ENCODE measurements at places on chromosomes 7 and 10.
A peak's percentile ranks its signal among the peaks of the same experiment; 100 is the strongest.

GRCh38 chr10:14659626-14660196, 115.0 kb downstream of the FAM107B start:
- DNase-seq: peak; percentile 74

DNA sequence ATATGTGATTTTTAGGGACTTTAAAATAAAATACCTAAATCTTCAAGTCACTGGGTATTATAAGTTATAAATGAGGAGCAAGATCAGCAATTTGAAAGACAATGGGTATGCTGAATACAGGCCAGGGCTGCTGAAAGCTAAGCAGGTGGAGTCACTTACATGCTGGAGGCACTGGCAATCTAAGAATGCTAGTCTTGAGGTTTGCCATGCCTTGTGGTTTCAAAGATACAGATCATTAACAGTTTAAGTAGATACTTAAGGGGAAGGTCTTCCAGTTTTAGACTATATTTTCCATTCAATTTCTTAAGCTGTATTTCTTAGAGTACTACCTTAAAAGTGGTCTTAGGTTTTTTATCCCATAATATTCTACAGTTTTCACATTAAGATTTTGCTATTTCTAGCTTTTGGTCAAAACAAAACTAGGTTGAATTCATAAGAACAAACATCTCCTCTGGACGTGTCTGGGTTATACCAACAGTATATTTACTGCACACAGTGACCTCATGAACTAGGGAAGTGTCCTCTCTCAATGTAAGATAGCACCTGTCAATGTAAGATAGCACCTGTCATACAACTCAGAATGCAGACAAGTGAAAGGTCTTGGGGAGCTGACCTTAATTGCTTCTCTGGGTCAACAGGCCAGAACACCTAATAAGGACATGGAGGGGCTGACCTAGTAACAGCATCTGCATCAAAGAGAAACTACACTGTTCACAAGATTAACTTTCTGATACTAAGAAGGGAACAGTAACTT, 2.0 kb downstream of the SRI start:
- peak; percentile 46 for DNase-seq

- no peak for DNase-seq
These were observed 168.6 kb downstream of the PRKCQ start for GRCh38 chr10:6411436-6411835.

DNA sequence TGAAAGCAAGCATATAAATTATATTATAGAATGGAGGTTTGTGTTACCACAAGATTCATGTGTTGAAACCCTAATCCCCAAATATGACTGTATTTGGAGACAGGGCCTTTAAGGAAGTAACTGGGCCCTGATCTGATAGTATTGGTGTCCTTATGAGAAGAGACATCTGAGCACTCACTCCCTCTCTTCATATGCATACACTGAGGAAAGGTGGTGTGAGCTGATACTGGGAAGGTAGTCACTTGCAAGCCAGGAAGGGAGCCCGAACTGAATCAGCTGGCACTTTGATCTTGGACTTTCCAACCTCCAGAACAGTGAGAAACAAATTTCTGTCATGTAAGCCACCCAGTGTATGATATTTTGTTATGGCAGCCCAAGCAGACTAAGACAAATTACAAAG, 66.9 kb upstream of the RHOBTB1 start:
- no peak for DNase-seq

GRCh38 chr10:125605167-125605566, 77.8 kb downstream of the TEX36 start:
- DNase-seq: no peak

GRCh38 chr7:131016230-131016629, 282.2 kb upstream of the KLF14 start:
- no peak for DNase-seq

DNA sequence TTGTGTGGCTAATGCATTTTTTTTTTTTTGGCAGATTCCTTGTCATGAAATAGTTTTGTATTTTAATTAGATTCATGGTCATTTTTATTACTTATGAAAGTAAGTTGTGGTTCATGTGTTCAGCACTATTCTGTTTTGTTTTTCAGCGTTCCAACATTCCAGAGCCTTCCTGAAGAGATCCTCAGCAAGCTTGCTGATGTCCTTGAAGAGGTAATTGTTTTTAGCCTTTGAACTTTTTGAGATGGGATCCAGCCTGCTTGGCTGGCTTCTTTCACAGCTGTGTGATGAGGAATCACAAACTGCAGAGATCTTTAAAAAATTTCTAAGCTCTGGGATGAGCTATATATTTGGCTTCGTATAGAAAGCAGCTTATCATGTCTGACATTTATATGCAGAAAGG, 208.0 kb upstream of the CSTF2T start:
- no peak for DNase-seq

GRCh38 chr7:38524786-38525185, 106.4 kb downstream of the AMPH start:
- DNase-seq: no peak

DNA sequence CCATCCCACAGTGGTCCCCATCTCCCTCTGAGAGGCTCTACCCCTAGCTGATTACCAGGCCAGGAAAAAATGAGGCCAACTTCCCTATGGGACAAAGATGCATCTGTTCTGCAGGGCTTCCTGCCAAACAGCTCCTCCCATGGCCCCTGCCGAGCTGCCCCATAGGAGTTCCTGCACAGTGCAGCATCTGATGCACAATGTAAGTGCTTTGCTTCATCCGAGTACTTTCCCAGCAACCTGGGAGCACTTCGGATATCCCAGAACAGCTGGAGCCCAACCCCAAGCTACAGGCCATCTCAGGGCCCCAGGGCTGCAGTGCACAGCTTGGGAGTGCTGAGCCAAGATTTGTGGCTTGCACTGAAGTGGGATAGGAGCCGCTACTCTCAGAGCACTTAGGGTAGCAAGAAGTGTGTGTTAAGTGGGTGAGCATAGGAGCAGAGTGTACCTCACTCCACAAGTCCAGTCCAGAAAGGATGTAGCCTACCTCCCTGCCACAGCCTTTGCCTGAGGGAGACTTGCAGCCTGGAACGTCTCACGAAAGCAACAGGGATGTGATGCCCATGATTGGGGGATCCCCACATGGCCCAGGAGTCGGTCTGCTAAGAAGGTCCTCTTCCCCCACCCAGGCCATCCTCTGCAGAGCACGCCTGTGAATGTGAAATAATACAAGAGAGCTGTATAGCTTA, 209.6 kb upstream of the VWC2 start:
- no peak for DNase-seq

- no peak for DNase-seq
These were observed 32.2 kb downstream of the AP5Z1 start for GRCh38 chr7:4807598-4808016.

- DNase-seq: no peak
These were observed 1.1 kb downstream of the DENND11 start for GRCh38 chr7:141700848-141701371.

- no peak for DNase-seq
These were observed 216.9 kb upstream of the FERD3L start for GRCh38 chr7:19362099-19362498.

DNA sequence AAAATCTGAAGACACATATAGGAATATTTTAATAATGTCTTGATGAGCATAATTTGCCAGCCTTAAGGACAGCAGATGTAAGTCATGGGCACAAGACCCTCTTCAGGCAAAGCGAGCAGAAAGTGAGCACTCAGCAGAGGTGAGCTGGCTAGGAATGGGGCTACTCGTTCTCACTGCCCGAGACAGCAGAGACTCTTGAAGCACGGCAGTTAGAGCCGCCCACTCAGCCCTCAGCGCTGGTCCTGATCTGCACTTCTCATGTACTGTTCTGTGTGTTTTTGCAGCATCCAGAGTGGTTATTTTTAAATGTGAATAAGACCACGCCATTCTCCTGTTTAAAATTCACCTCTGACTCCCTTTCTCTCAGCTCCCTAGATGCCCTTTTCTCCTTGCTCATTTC, 65.3 kb downstream of the GFRA1 start:
- no peak for DNase-seq

DNA sequence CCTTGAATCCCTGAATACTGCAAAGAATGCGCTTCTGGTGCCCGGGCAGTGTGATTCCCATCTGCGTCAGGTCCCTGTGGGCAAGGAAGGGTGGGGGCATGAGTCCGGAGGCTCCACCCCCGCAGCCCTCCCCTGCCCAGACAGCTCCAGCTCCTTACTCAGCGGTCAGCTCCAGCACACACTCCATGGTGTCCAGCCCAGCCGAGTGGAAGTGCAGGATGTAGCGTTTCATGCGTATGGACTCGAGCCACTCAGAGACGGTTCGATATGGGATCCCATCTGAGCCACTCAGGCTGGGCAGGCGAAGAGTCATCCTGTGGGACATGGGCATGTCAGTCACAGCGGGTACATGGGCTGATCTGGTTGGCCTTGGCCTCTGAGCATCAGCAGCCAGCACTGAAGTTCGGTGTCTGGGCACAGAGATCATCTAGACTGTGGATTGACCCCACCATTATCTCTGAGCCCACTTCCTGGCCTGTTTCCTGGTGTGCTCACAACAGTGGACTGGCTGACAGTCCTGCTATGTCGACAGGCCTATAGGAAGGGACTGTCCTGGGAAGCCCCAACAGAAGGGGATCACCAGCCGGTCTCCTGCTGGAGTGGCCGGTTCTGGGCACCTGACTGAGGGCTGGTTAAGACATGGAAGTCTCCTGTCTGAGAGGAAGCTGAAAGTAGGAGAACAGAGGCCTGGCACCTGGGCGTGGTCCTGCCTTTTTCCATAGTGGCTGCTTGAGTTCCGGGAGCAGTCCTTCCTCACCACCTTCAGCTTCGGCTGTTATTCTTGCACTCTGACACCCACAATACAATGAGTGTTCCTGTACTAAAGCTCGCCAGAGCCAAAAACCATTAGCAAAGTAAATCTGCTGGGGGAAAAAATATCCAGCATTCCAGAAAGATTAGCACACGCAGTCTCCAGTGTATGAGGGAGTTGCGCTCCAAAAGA, 10.6 kb downstream of the ZYX start:
- no peak for DNase-seq

- DNase-seq: no peak
These were observed 2.9 kb downstream of the PPP1R3C start for GRCh38 chr10:91629715-91630549.

DNA sequence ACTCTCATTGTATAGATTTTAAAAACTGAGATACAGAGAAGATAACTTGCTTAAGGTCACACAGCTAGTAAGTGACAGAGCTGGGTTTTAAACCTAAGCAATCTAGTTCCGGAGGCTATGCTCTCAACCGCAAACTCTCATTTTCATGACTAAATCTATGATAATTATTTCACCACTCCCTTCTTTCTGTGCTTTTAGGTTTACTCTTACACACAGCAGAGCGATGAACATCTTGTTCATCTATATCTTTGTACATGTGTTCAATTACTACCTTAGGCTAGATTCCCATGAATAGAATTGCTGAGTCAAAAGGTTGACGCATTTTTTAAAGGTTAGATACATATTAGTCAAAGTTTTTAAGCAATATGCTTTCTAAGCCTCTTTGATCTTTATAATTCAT, 154.8 kb downstream of the CHN2 start:
- DNase-seq: no peak

DNA sequence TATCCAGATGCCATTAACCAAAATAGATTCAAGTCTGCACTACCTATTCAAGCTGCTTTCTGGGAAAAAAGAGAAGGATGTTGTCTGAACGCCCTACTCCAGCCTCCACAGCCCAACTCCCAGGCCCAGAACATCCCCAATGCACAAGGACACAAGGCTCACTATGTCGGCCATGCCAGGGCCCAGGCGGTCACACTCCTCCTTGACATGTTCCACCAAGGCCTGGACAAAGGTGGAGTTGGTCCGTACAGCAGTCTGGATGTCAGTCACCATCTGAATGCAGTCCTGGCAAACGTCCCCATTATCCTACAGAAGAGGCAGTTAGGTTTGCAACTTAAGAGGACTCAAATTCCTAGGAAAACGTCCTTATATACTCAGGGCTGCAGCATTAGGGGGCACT, 23.2 kb downstream of the PSAP start:
- DNase-seq: no peak

DNA sequence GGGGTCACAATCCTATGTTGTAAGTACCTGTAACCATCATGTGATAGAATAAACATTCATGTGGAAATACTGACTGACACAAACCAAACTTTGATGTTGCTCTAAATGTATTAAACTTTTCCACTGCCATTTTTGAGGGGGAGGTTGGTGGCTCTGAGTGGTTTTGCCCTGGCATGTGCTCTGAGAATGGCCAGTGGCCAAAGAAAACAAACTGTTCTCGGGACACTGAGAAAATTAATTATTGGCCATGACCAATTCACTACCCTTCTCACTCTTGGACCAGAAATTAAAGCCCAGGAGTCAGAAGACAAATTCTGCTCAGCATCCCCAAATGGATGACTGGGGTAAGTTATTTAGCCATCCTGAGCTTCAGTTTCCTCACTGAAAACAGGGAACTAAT, 195.9 kb downstream of the XPNPEP1 start:
- no peak for DNase-seq

GRCh38 chr10:121664671-121665070, 66.4 kb upstream of the FGFR2 start:
- no peak for DNase-seq

DNA sequence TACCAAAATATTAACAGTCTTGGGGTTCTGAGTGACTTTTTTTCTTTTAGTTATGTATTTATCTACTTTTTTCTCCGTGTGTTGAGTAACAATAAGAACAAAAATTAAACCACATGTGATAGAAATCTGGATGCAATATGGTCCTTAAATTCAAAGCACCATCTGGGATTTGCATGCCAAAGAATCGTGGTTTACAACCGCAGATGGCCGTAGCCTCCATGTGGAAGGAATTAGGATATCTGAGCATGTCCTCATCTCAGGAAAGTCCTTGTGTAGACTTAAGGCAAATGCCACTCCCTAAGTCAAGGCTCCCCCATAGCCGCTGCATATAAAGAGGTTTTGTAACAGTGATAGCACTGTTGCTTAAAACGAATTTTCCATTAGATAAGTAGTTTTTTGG, 304.0 kb downstream of the ZEB1 start:
- no peak for DNase-seq

- DNase-seq: no peak
These were observed 44.7 kb upstream of the MTURN start for GRCh38 chr7:30090111-30090510.

DNA sequence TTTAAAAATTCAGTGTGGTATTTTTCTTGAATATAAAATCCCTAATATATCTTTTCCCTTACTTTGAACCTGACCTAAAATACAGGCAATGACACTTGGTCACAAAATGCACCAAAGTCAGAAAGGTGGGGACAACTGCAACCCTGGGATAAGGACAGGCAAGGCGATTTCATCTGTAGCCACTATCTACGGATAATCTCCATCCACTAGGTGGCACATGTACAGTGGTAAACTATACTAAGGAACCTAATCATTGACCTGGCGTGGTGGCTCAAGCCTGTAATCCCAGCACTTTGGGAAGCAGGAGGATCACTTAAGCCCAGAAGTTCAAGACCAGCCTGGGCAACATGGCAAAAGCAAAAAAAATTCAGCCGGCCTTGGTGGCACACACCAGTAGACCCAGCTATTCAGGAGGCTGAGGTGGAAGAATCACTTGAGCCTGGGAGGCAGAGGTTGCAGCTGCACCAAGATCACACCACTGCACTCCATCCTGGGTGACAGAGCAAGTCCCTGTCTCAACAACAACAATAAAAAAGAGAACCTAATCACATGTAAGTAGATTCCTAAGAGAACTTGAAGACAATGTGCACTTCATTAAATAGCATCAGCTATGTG, 98.9 kb downstream of the KMT2C start:
- peak; percentile 58 for DNase-seq

All from CD4-positive, alpha-beta T cell treated with Interleukin-4 for 1 hour (primary cell).